ENCODE measurements at places on chromosomes 6 and 20. TPM values are rescaled to one million over a fixed set of nuclear protein-coding genes. Genes with fewer than 3 reads are reported as not detected.

Gene DNAH8
- total RNA-seq: 0.12 TPM

Gene PLCG1
- total RNA-seq: 66.5 TPM

Gene SLC24A3
- not detected for total RNA-seq

Gene CRISP3
- total RNA-seq: not detected

Gene TEAD3
- total RNA-seq: 12.5 TPM

Gene ROMO1
- total RNA-seq: 235 TPM

Gene NKX2-2
- not detected for total RNA-seq

Gene CLVS2
- 0.12 TPM for total RNA-seq

Gene IL17A
- not detected for total RNA-seq

Gene ELOVL2
- total RNA-seq: not detected

Gene BFSP1
- 1.5 TPM for total RNA-seq

Gene RSPH4A
- total RNA-seq: 0.12 TPM

Gene C2
- 2.0 TPM for total RNA-seq

Gene SNX3
- total RNA-seq: 252 TPM

Gene CCDC170
- total RNA-seq: 1.6 TPM

Gene SIRPA
- total RNA-seq: 11.5 TPM

Gene NKX2-4
- not detected for total RNA-seq

Gene SNRPB
- 345 TPM for total RNA-seq

Gene CCR6
- total RNA-seq: not detected

Gene OR2J3
- not detected for total RNA-seq

Gene HLA-DQB2
- not detected for total RNA-seq

Gene PKIB
- 3.8 TPM for total RNA-seq

Gene RAET1E
- 0.11 TPM for total RNA-seq

Gene GJA10
- not detected for total RNA-seq

Gene ENPP4
- 2.4 TPM for total RNA-seq

Gene SNPH
- total RNA-seq: 14.6 TPM

Gene TPMT
- total RNA-seq: 27.4 TPM

Gene CST7
- total RNA-seq: 0.37 TPM

Gene CPNE5
- under 0.01 TPM for total RNA-seq

Gene ADGRF1
- not detected for total RNA-seq

Gene PGBD1
- total RNA-seq: 9.5 TPM

Gene GUCA1A
- not detected for total RNA-seq

Gene SIM1
- not detected for total RNA-seq

Gene BACH2
- 0.55 TPM for total RNA-seq

Gene TCP11
- total RNA-seq: 0.25 TPM

Gene GRM4
- under 0.01 TPM for total RNA-seq

Gene OR12D1
- not detected for total RNA-seq

Gene C6orf58
- total RNA-seq: not detected

Gene SLC12A5
- under 0.01 TPM for total RNA-seq

Gene TBPL1
- total RNA-seq: 20.0 TPM

Gene RPS6KA2
- 74.6 TPM for total RNA-seq

Gene COQ3
- total RNA-seq: 13.1 TPM

Gene EYS
- not detected for total RNA-seq

Gene PRL
- not detected for total RNA-seq

Gene FGD2
- not detected for total RNA-seq

Gene SLC35F1
- total RNA-seq: 0.12 TPM

Gene COL9A3
- 0.11 TPM for total RNA-seq

Gene LPA
- total RNA-seq: not detected

Gene TMC2
- total RNA-seq: not detected

Gene OPRL1
- total RNA-seq: 1.1 TPM

Gene CALHM6
- 0.89 TPM for total RNA-seq

Gene OTOR
- not detected for total RNA-seq

Gene ECT2L
- total RNA-seq: not detected

Gene CAGE1
- total RNA-seq: 0.11 TPM

Gene RHAG
- not detected for total RNA-seq

Gene RPS10
- 2,663 TPM for total RNA-seq

Gene TPX2
- 104 TPM for total RNA-seq

Gene SIRPB2
- total RNA-seq: not detected

Measured in uterine smooth muscle cell (primary cell).